Panc1 (cell line): ENCODE measurements at places on chromosomes 12 and 14.

DNA sequence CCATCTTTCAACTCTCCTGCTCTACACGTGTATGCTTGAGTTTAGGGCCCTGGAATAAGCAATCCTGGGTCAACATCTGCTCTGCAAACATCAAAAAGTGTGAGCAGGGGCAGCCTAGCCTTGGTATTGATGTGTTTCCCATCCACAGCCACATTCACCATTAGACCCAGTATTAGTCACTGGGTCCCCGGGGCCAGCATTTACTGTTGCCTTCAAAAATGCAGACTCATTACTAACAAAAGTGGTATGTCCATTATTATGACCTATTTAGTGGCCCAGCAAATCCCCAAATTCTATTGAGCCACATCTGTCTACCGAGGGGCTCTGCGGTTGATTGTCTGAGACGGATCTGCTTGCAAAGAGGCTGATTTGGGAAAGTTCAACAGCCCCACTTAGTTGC, 661.8 kb downstream of the DIO2 start:
- no peak overlapping the region for H3K27ac ChIP-seq
- no peaks in the 10 kb centered on the region for H3K27me3 ChIP-seq

GRCh38 chr14:24329073-24329663, 5.7 kb downstream of the ADCY4 start:
- no peak overlapping the region for H3K27ac ChIP-seq
- no peaks in the 10 kb centered on the region for H3K27me3 ChIP-seq
- peaks cover 3% of the 10 kb centered on the region; the same call in 1 of the 2 replicates for H3K4me1 ChIP-seq
- H3K36me3 ChIP-seq, result no peaks in the 10 kb centered on the region

DNA sequence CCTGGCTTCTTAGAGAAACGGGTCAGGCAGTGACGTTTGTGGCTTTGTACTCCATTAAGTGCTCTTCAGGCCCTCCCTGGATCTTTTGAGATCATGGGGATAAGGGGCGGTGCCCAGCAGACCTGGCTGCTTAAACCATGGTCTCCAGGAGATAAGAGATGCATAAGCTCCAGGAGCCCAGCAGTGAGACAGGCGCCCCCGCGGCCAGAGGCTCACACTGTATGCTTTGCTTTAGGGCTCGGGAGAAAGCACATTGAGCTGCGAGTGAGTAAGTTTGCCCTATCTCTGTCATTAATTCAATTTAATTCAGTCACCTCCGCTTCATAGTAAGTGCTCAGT, 359.5 kb downstream of the CACNA1C start:
- H3K27me3 ChIP-seq, result no peaks in the 10 kb centered on the region; the same call in 1 of the 2 replicates
- no peaks in the 10 kb centered on the region for H3K4me1 ChIP-seq
- no peak overlapping the region for H3K27ac ChIP-seq
- no peak overlapping the region for H3K4me3 ChIP-seq
- H3K36me3 ChIP-seq, result no peaks in the 10 kb centered on the region
- DNase-seq, result no peak

DNA sequence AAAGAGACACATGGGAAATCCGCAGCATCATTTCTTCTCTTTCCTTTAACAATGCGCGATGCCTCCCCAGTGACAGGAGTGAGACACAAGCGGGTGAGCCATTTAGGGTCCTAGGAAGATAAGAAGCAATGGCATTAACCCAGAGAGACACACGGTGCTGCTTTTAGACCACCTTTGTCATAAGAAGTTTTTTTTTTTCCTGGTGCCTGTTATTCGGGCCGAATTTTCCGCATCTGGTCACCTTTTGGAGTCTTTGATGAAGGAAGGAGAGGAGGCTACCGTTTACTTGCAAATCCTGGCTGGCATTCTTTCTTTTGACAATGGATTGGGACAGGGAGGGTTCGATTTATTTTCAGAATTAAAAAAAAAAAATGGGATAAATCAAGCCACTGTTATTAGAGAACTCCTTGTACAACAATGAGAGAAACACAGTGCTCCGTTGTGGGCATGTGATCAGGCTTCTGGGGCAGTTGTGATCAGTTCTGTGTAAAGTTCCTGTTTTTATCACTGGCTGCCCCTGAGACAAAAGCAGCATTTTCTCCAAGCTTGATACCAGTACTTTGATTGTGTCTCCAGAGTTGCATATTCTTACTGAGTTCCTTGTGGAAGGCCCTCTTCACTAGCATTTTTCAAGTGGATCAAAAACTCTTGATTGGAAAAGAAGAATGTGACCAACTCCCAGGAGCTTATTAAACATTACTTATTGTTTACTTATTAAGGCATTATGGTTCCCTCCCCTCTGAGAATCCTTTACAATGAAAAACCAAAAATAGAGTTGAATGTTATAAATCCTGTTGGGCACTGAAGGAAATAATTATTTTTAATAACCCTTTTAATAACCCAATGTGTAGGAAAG, 1.1 kb downstream of the DIP2B start:
- peak overlapping the region; percentile 76 for H3K4me3 ChIP-seq
- peaks cover 23% of the 10 kb centered on the region for H3K4me1 ChIP-seq
- no peaks in the 10 kb centered on the region for H3K27me3 ChIP-seq
- H3K27ac ChIP-seq, result peak overlapping the region; percentile 82
- H3K36me3 ChIP-seq, result no peaks in the 10 kb centered on the region; the same call in 1 of the 2 replicates
- no peak for DNase-seq

DNA sequence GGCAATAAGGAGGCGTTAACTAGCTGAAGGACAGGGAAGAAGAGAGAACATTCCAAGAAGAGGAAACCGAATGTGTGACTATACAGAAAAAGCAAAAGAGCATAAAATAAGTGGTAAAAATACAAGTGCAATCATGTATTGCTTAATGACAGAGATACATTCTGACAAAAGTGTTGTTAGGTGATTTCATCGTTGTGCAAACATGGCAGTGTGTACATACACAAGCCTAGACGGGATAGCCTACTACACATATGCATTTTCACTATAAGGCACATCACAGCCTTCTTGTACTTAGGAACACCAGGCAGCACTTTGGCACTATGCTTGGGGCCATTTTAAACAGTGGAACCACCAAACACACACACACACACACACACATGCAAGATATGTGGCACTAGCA, 299.3 kb downstream of the BCAT1 start:
- no peak for DNase-seq
- H3K27me3 ChIP-seq, result no peaks in the 10 kb centered on the region
- H3K4me1 ChIP-seq, result no peaks in the 10 kb centered on the region
- no peak overlapping the region for H3K27ac ChIP-seq
- no peaks in the 10 kb centered on the region for H3K36me3 ChIP-seq

GRCh38 chr14:55832122-55832911, 252.3 kb downstream of the KTN1 start:
- H3K4me1 ChIP-seq, result no peaks in the 10 kb centered on the region
- H3K27ac ChIP-seq, result no peak overlapping the region
- H3K36me3 ChIP-seq, result no peaks in the 10 kb centered on the region
- H3K4me3 ChIP-seq, result no peak overlapping the region

DNA sequence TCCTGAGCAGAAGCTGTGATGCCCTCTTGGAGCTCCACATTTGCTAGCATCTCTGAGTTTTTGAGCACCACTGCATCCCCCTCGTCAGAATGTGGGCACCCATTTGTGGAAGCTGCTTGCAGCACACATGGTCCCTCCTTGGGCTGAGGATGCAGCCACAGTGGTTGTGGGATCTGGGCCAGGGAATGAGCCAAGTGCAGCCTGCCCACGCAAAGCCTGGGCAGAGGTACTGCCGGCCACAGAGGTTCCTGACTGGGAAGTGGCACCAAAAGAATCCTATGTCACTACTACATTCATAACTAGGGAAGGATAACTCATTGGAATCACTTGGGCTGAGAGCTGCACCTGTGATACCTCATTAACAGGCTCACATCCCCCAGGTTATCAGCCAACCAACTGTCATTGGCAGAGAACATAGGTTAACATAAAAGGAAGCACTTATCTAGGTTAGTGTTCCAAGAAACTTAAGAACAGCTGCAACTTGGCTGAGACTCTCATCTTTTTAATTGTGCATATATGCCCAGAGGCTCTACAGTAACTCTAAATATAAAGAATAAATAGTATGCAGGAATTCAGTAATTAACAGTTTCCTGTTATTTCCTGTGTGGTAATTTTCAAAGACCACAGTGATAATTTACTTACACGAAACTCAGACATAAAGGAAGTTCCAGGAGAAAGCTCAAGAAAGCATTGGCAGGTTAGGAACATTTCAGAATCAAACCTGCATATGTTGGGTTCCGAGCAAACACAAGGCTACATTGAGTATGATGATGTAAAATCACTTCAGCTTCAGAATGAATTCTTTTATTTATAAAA, 145.3 kb downstream of the BCAT1 start:
- H3K4me3 ChIP-seq, result no peak overlapping the region
- no peaks in the 10 kb centered on the region for H3K27me3 ChIP-seq
- H3K27ac ChIP-seq, result no peak overlapping the region
- DNase-seq, result no peak

- no peak overlapping the region for H3K27ac ChIP-seq
- no peaks in the 10 kb centered on the region for H3K36me3 ChIP-seq
- H3K4me3 ChIP-seq, result no peak overlapping the region
- DNase-seq, result peak; percentile 27
Observed at GRCh38 chr14:22200977-22201605, 387.9 kb downstream of the DAD1 start.

GRCh38 chr14:68932231-68932630, 46.9 kb downstream of the ACTN1 start:
- no peak for DNase-seq
- no peaks in the 10 kb centered on the region for H3K36me3 ChIP-seq
- H3K27ac ChIP-seq, result no peak overlapping the region
- H3K4me1 ChIP-seq, result peaks cover 16% of the 10 kb centered on the region
- no peak overlapping the region for H3K4me3 ChIP-seq
- H3K27me3 ChIP-seq, result no peaks in the 10 kb centered on the region
